ENCODE measurements at places on chromosomes 5 and 9. TPM values are rescaled to one million over a fixed set of nuclear protein-coding genes. Genes with fewer than 3 reads are reported as not detected.

- no peak for DNase-seq
- H3K4me1 ChIP-seq, result peaks cover 44% of the 10 kb centered on the region
- no peaks in the 10 kb centered on the region for H3K27me3 ChIP-seq
- peaks cover 6% of the 10 kb centered on the region for H3K36me3 ChIP-seq
These were observed 5.3 kb downstream of the MACROH2A1 start for GRCh38 chr5:135393691-135394090.

DNA sequence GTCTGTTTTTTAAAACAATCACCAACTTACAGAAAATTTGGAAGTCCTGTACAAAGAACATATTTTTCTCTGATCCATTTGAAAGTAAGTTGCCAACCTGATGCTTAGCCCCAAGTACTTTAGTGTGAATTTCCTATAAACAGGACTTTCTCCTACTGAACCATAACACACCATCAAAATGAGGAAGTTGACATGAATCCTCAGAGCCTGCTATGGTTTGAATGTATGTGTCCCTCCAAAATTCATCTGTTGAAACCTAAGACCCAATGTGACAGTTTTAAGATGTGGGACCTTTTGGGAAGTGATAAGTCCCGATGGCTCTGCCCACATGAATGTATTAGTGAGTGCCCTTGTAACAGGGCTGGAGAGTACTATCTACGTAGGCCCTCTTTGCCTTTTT lies 6.4 kb upstream of the ACOT12 start:
- no peak overlapping the region for H3K4me3 ChIP-seq
- no peak for DNase-seq
- H3K27me3 ChIP-seq, result no peaks in the 10 kb centered on the region
- H3K36me3 ChIP-seq, result no peaks in the 10 kb centered on the region

DNA sequence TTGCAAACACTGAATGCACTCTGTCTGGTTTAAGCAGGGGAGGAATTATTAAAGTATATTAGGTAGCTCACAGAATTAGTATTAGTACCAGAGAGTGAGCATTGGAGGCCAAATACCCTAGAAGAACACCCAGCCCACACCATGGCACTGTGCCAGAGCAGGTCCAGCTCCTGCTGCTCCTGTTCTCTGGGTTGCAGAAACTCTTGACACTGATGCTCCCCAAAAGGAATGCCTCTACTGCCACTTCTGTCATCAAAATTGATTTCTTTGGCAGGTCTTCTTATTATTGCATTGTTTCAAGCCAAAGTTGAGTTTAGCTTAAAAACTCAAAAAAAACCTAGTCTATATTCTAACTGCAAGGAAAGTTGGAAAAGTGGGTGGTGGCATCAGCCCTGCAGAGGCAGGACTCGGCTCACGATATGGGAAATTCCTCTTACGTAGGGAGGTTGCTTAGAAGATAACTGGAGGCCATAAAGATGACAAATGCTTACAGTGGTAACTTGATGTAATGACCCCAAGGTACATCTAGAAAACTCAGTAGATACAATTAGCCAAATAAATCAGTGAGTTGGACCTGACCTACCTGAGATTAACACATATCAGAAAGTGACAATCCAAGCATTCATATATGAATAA lies 123.4 kb downstream of the CD180 start:
- H3K4me3 ChIP-seq, result no peak overlapping the region
- no peak overlapping the region for H3K27ac ChIP-seq
- no peak for DNase-seq
- no peaks in the 10 kb centered on the region for H3K36me3 ChIP-seq
- no peaks in the 10 kb centered on the region for H3K4me1 ChIP-seq

GRCh38 chr5:91189480-91190313 lies 193.4 kb downstream of the ARRDC3 start:
- no peaks in the 10 kb centered on the region for H3K27me3 ChIP-seq
- no peak for DNase-seq
- no peaks in the 10 kb centered on the region for H3K36me3 ChIP-seq

DNA sequence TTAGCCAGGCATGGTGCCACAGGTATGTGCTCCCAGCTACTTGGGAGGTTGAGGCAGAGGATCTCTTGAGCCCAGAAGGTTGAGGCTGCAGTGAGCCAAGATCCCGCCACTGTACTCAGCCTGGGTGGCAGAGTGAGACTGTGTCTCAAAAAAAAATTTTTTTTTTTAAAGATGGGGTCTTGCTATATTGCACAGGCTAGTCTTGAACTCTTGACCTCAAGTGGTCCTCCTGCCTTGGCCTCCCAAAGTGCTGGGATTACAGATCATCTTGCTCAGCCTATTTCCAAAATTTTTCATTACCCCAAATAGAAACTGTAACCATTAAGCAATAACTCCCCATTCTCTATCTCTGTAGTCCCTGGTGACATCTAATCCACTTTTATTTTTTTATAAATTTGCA lies 4.4 kb upstream of the TBC1D13 start:
- H3K4me1 ChIP-seq, result peaks cover 3% of the 10 kb centered on the region
- no peak for DNase-seq
- no peaks in the 10 kb centered on the region for H3K27me3 ChIP-seq
- H3K4me3 ChIP-seq, result no peak overlapping the region
- no peaks in the 10 kb centered on the region for H3K36me3 ChIP-seq

GRCh38 chr5:131536850-131537448 lies 98.1 kb downstream of the RAPGEF6 start:
- no peaks in the 10 kb centered on the region for H3K27me3 ChIP-seq
- no peak for DNase-seq
- H3K27ac ChIP-seq, result no peak overlapping the region
- H3K4me3 ChIP-seq, result no peak overlapping the region

Gene PTPRD
- 101 TPM for total RNA-seq

Gene CCDC180
- 9.7 TPM for total RNA-seq

Gene FCN1
- total RNA-seq, result 14.3 TPM
